Ovary (tissue), 10 donors: ENCODE measurements at places on chromosomes 2 and 18.

- no peak for DNase-seq
These were observed 193.8 kb upstream of the ARL4C start for GRCh38 chr2:234690569-234691213.

- DNase-seq: no peak
These were observed 94.7 kb upstream of the SP3 start for GRCh38 chr2:174059884-174060244.

- no peak for DNase-seq
These were observed 17.1 kb upstream of the THADA start for GRCh38 chr2:43612944-43613343.

DNA sequence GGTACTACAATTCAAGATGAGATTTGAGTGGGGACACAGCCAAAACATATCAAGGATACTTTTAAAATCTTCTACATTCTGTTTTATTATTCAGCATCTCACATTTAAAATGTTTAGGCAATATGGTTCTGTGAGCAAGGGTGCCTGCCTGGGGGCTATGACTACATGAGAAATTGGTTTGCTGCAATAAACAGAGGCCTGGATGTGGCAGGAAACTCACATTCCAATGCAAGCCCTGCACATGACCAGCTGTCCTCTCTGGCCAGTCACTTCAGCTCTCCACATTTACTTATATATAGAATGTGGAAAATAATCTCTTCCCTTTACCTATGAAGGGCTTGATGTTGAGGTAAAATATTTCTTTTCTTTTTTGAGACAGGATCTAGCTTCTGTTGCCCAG, 193.4 kb downstream of the LRRTM1 start:
- DNase-seq: no peak

GRCh38 chr2:205969584-205969983, 116.4 kb downstream of the INO80D start:
- no peak for DNase-seq

DNA sequence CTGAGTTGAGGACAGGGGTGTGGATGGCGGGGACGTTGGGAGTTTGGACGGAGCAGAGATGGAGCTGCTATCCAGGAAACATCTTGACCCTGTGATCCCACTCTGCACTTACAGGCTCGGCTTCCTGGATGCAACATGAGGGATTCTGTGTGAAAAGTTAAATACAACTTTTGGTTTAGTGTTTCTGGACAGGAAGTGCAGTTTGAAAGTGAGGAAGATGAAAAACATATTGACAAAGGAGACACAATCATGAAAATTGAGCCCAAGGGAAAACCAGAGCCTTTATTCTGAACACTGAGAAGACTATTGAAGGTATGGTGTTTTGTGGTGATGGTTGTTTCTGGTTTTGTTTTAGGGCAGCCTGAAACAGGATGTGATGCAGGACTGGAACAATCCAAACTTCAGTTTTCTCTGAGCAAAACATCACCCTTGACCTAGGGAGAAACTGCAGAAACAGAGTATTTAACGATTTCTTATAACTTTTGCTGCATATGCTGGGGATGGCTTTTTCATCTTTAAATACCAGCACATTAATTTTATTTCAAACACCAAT, 76.5 kb upstream of the RFX8 start:
- no peak for DNase-seq

GRCh38 chr2:99600981-99601651, 111.3 kb upstream of the REV1 start:
- DNase-seq: no peak

DNA sequence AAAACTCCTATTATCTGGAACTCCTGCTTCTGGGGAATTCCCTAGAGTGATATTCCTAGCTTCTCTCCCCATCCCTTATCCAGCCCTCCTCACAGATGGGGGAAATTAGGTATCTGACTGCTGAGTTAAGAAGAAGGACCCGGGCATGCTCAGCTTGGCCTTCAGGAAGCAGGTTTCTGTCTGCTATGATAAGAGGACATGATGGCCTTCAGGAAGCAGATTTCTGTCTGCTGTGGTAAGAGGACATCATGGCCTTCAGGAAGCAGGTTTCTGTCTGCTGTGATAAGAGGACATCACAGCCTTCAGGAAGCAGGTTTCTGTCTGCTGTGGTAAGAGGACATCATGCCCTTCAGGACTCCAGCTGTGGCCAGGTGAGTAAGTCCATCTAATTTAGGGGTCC, 65.2 kb downstream of the PLEKHM3 start:
- no peak for DNase-seq

GRCh38 chr2:38268001-38268400, 109.1 kb downstream of the ATL2 start:
- no peak for DNase-seq

- no peak for DNase-seq
These were observed 122.5 kb upstream of the RND3 start for GRCh38 chr2:150609831-150610582.

DNA sequence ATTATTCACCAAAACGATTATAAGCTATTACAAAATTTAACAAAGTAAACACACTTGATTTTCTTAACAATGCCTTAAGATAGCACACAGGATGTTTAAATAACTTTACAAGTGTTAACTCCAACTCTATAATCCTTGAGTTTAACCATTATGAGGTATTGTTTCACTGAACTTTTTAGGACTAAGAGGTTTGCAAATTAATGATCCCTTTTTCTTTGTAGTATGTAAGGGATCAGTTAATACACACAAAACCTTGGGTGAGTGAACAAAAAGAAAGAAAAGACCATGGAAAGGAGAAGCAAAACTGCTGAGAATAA, 21.5 kb upstream of the TFPI start:
- DNase-seq: no peak

GRCh38 chr2:64212346-64212745, 68.1 kb upstream of the PELI1 start:
- DNase-seq: no peak

GRCh38 chr18:5962362-5962761, 67.0 kb upstream of the TMEM200C start:
- DNase-seq: no peak

DNA sequence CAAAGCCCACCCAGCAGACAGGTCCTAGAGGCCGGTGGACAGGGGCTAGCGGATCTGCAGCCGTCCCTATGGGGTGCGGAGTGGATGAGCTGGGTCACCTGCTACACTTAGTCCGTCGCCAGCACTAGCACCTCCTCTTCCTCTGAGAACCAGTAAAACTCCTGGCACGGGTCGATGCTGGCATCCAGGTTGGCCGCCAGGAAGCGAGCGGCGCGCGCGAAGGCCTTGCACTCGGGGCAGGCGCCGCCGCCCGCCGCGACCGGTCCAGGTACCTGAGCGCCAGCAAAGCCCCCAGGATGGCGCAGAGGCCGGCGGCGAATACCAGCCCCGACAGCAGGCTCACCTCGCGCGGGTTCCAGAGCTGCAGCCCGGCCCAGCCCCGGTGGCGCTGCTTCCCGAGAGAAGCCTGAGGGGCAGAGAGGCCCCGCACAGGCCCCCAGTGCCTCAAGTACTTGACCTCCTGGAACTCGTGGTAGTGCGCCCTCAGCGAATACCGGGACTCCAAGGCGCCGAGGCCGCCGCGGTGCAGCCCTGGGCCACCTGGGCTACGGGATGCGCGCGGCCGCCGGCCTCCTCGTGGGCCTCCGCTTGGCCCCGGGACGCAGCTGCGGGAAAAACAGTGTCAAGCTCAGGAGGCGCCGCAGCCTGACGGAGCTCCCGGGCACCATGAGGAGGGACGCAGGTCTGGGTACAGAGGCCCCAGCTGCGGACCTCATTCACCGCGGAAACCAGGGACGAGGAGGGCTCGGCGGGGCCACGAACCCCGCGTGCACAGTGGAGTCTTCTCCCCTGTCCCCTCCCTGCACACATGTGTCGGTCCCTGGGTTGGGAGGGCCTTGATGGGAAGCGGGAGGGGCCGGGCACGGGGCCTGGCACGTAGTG, 27.5 kb upstream of the ALPP start:
- DNase-seq: no peak

DNA sequence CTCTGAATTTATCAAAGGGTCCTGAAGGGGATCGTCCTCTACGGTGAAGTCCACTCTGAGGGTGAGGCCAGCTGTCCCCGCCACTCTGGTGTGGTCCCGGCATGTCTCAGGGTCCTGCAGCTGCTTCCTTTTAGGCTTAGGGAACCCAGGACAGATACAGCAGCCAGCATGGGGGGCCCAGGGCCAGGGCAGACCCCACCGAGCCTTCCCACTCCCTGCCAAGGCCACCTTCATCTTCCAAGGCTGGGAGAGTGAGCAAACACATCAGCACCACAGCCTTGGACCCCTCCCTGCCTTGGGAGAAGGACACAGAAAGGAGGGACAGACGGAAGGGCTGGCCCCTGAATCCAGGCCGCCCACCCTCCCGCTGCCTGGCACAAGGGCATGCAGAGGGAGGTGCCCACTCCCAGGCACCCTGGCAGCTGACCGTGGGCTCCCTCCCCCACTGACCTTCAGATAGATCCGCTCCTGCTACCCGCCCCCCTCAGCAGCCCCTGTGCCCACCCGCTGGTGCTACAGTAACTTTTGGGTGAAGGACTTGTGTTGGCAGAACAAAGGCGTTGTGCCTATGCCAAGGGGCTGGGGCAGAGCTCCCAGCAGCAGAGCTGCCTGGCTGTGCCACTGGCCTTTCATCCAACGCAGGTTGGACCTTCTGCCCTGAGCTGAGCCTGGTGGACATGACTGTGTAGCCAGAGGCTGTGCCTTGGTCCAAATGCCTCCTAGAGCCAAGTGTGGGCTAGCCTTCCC, 7.6 kb downstream of the CYP26B1 start:
- DNase-seq: no peak

DNA sequence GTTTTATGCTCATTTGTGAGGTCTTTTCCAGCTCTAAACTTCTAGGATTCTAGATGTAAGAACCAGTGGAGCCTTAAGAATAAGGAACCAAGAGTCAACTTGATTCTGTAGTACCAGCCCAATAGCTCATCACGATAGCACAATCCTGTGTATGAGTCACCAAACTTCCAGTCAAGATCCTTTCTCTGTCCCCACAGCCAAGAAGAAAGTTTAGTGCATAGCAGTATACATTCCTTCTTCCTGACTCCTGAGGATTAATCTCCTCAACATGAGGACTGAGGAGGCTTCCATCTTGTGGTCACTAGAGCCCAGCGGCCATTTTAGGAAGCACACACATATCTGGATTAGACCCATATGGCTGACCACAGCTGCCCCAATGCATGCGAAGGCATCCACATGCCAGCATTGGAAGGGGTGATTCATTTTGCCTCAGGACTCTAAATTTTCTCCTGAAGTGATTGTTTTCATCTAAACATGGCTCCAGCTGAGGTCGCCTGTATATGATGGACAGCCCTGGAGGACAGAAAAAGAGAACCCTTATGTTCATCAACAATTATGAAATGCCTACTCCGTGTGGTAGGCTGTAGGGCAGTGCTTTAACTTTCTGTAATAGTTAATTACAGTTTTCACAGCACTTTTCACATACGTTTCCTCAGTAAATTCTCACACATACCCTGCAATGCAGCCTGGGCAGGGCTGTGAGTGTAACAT, 53.5 kb downstream of the RASGRP3 start:
- DNase-seq: no peak

GRCh38 chr2:214035091-214035852, 375.6 kb upstream of the VWC2L start:
- DNase-seq: no peak

DNA sequence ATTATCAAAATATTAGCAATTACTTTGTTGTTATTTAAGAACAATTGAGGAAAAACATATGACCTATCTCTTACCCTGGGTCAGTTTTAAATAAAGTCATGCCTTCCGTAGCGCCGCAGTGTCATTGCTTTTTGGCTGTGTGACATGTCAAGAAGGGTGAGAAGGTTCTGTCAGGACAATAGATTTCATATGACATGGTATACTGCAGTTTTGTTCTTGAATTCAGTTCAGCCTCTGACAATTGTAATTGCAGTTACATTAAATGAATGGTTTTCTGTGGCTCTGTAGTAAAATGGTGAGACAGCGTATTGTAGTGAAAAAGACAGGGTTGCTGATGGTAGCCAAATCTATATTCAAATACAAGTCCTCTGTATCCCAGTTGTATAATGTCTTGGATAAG, 307.2 kb downstream of the CDH2 start:
- DNase-seq: no peak

- no peak for DNase-seq
These were observed 763.8 kb upstream of the CDH7 start for GRCh38 chr18:64986906-64987495.

DNA sequence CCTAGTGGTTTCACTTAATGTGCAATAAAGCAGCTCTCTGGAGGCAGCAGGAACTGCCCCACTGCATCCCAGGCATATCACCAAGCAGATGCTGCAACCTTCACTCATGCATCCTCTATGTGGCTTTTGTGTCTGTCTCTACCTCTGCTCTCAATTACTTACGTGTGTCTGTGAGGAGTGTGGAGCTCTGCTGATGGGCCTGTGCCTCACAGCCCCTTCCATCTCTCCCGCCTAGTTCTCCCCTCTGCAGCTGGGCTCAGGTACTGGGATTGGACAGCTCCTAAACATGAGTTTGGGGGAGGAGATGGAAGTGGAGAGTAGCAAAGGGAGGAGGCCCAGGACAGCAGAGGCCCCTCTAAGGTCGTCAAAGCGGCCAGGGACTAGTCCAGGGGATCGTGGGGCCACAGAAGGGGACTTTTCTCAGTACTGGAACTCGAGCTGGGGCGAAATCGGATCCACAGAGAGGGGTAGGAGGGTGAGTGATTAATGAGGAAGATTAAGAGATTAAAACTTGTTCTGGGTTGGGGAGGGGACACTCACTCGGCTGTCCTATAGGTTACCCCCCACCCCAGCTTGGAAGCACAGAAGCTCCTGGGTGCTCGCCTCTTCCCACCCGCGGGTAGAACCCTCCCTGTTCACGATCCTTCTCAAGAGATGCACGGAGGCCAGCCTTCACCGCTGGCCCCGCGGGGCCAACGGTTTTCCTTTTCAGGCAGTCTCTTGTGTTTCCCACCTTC, 2.1 kb upstream of the LBX2 start:
- no peak for DNase-seq
